NCI-H187 treated with DMSO at 0.1 percent for 48 hours (cell line): ENCODE measurements at places on chromosomes 7 and 10.
A peak's percentile ranks its signal among the peaks of the same experiment; 100 is the strongest.

- DNase-seq, result no peak
Observed at GRCh38 chr10:14508725-14509124, 178.0 kb upstream of the FRMD4A start.

DNA sequence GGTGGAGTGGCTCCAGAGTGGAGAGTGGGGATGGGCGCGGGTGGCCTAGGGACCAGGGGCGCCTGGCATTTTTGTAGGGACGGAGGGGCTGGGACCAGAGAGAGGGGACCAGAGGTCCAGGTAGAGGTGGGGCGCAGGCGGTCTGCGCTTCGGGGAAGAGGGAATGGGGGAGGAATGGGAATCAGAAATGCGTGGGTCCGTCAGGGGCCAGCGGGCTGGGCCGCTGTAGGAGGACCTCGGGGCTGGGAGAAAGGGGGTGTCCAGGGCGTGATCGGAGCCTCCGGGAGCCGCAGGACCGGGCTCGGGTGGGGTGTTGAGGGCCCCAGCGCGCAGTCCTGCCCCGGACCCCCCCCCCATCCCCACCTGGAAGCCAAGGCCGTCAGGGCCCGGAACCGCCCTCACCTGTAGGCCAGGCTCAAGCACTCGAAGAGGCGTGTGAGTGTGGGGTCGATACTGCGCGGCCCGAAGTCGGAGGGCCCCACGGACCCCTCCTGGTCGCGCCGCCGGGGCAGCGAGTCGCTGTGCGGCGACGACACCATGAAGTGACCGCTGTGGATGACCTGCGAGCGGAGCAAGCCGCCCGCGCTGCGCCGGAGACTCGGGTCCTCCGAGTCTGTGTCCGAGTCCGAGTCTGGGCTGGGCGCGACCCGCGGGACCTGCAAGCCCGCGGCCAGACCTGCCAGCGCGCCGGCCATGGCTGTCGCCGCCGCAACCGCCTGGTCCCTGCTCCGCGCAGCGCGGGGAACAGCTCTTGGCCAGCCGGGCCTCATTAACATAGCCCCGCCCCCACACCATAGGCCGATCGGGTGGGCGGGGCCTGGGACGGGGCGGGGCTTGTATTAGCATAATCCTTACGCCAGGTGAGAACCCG lies at the start of gene MLXIPL:
MLXIPL (minus strand) TSS at position 725 of the 871 bp plus-strand sequence; CDS start at position 695, 30 bp downstream.
- DNase-seq, result peak; percentile 66

- DNase-seq, result no peak
Observed at GRCh38 chr10:79322616-79323543, 24.4 kb upstream of the PPIF start.

- no peak for DNase-seq
Observed at GRCh38 chr10:31116226-31116625, 84.6 kb upstream of the ZNF438 start.

DNA sequence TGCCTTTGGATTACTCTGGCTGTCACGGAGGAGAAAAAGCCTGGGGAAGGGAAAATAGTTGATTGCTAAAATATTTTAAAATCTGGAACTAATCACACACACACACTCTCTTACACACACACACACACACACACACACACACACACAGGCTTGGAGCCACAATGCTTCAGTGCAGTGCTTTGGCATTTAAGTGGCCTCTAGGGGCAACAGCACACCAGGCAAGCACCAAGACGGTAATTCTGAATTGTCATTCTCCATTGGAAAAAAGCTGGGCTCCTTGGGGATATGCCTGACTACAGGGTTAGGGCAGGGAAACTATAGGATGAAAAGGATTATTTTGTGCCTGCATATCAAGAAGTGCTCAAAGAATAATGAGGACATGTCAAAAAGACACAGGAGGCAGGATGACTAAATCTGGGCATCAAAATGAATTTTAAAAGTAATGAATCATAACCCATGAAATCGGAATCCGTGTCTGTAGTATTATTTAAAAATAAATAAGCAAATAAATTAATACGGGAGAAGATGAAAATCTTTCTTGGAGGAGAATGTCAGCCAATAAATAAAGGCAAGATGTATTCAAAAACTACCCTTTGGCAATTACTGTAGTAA lies 30.4 kb upstream of the DDC start:
- no peak for DNase-seq

DNA sequence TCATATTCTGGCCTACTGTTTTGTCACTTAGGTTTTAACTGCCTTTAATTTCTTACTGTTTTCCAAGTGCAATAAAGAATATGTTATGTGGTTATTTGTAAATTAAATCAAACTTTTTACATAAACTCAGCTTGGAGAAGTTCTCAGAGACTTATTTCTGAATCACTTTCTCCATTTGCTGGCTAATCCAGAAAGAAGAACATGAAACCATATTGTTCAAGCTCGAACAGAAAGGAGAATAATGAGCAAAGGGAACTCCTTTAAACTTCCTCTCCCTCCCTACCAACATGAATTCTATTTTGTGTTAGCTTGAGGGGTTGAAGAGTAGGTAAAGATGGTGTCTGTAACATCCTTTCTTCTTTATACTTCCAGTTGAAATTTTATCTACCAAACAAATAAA lies 52.3 kb downstream of the SHTN1 start:
- no peak for DNase-seq

- no peak for DNase-seq
Observed at GRCh38 chr10:16957038-16957437, 139.8 kb upstream of the RSU1 start.

DNA sequence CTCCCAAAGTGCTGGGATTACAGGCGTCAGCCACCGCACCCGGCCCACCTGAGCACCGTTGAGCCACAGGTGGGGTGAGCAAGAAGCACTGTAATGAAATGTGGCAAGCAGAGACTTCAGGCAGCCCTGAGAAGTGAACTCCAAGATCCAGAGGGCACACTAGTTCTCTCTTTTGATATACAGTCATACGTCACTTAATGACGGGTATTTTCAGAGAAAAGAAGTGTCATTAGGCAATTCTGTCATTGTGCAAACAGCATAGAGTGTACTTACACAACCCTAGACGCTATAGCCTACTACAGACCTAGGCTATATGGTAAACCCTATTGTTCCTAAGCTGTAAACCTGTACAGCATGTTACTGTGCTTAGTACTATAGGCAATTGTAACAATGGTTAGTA lies 7.9 kb downstream of the PANK1 start:
- DNase-seq, result no peak

- DNase-seq, result no peak
Observed at GRCh38 chr7:861222-861621, 15.1 kb upstream of the GET4 start.

- DNase-seq, result no peak
Observed at GRCh38 chr10:51300617-51301304, 226.5 kb downstream of the PRKG1 start.

DNA sequence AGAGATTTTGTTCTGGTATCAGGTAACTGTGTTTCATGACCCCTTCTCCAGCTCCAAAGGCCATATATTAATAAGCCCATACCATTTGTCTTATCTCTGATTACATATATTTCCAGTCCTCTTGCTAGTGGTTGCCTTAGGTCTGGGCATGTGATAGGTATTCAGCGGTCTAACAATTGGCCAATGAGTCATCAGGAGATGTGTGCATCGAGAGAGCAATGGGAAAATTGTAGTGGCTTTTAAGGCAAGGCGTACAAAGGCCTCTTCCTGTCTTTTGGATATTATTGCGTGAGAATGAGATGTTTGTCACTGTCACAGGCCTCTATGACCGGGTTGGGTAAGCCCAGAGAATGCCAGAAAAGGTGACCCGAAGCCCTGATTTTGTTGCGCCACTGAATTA lies 38.6 kb upstream of the SFRP5 start:
- no peak for DNase-seq
